ENCODE measurements at places on chromosomes 5 and 9. TPM values are rescaled to one million over a fixed set of nuclear protein-coding genes. Genes with fewer than 3 reads are reported as not detected.

GRCh38 chr9:124019771-124020519, 8.4 kb downstream of the LHX2 start:
- no peak overlapping the region for H3K4me3 ChIP-seq
- DNase-seq: no peak
- peaks cover 3% of the 10 kb centered on the region for H3K36me3 ChIP-seq
- H3K4me1 ChIP-seq: peaks cover 22% of the 10 kb centered on the region
- no peak overlapping the region for H3K27ac ChIP-seq
- H3K27me3 ChIP-seq: peaks cover 76% of the 10 kb centered on the region

GRCh38 chr5:20041326-20042274, 53.6 kb upstream of the CDH18 start:
- peaks cover 4% of the 10 kb centered on the region for H3K27me3 ChIP-seq
- H3K4me1 ChIP-seq: no peaks in the 10 kb centered on the region
- DNase-seq: no peak
- H3K27ac ChIP-seq: no peak overlapping the region

DNA sequence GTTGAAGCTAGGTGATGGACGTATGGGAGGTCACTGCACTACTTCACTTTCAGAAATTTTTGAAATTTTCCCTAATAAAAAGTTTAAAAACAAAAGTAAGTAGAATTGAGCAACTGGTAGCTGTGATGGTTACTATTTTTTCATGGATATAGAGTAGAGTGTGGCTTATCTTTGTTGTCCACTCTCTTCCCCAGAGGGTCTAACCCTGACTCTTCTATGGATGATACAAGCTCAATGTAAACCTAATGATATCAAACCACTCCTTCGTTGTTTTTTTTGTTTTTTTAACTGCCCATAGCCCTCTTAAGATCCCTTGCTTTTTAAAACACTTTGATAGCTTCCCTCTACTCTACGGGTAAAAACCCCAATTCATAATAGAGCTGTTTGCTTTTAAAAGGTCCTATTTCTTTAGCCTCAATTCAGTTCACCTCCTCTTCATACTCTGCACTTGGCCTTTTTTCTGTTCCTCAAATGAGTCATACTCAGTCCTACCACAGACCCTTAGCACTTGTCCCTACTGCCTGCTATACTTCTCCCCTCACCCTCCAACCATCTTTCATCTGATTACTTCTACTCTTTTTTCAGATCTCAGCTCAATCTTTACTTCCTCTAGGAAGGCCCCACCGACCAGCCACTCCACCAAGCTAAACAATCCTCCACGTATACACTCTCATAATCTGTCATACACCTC, 2.6 kb downstream of the HDAC3 start:
- peaks cover 26% of the 10 kb centered on the region for H3K4me1 ChIP-seq
- H3K4me3 ChIP-seq: no peak overlapping the region
- no peak for DNase-seq

GRCh38 chr5:10478436-10478835, 36.8 kb downstream of the ROPN1L start:
- peak; percentile 22 for DNase-seq
- no peak overlapping the region for H3K27ac ChIP-seq
- H3K4me1 ChIP-seq: peaks cover 40% of the 10 kb centered on the region
- H3K36me3 ChIP-seq: peaks cover 2% of the 10 kb centered on the region
- H3K4me3 ChIP-seq: no peak overlapping the region
- peaks cover 2% of the 10 kb centered on the region for H3K27me3 ChIP-seq

- no peak for DNase-seq
- H3K4me1 ChIP-seq: peaks cover 20% of the 10 kb centered on the region
- no peak overlapping the region for H3K4me3 ChIP-seq
- H3K36me3 ChIP-seq: no peaks in the 10 kb centered on the region
Observed at GRCh38 chr9:120755044-120755443, 38.2 kb downstream of the FBXW2 start.

- no peak for DNase-seq
- H3K27ac ChIP-seq: no peak overlapping the region
- H3K4me3 ChIP-seq: no peak overlapping the region
- H3K36me3 ChIP-seq: no peaks in the 10 kb centered on the region
- peaks cover 32% of the 10 kb centered on the region for H3K4me1 ChIP-seq
Observed at GRCh38 chr9:35789541-35789940, 1.9 kb upstream of the NPR2 start.

DNA sequence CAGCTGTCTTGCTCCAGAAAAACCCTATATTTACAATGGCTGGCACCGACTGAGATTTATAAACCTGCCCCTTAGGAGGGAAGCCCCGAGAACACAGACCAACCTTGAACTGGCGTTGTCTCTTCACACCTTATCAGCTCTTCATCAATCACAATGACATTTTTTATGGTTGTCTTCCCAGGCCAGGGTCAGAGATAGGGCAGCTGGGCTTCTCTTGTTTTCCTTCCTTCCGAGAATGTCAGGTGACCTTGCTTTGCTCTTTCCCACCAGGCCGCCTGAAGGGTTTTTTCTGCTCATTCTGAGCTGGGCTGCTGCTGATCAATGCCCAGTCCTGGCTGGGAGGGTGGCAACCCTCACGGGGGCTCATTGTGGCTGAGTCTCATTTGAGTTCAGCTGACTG, 619.1 kb downstream of the CCDC171 start:
- H3K4me1 ChIP-seq: no peaks in the 10 kb centered on the region
- no peaks in the 10 kb centered on the region for H3K36me3 ChIP-seq
- H3K27ac ChIP-seq: no peak overlapping the region
- H3K27me3 ChIP-seq: no peaks in the 10 kb centered on the region
- DNase-seq: no peak

DNA sequence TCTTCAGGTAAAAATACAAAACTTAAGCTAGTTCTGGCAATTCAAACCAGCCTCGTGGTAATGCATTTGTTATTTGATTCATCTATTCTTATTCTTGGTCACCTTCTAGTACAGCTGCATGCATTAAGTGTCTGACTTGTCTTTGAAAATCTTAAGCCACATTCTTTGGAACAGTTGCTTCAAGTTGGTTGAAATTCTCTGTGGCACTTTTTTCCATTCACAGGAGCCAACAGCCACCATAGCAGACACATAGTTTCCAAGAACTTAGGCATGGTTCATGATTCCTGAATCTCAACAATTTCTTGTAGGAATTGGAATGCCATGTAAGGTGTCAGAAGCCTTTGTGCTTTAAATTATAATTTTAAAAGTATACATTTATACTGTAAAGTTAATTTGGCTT, 47.4 kb upstream of the MEF2C start:
- DNase-seq: no peak
- no peak overlapping the region for H3K27ac ChIP-seq
- no peak overlapping the region for H3K4me3 ChIP-seq

DNA sequence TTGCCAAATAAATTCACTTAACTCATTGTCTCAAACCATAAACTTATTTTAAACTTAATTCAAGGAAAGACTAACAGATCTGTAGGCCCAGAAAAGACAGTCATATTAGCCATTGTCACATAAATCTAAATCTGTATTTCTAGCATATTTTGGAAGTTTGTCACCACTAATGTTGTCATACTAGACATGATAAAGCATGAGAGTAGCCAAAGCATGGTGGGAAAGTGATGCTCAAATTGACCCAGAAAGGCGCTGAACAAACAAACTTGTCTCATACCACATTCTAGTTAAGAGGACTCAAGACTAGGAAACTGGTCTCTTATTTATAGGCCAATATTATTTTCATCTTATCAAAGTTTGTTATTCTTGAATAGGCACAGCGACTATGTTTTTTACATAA, 99.4 kb downstream of the VCAN start:
- H3K27ac ChIP-seq: peak overlapping the region; percentile 88
- peaks cover 32% of the 10 kb centered on the region for H3K36me3 ChIP-seq
- H3K4me1 ChIP-seq: peaks cover 42% of the 10 kb centered on the region
- DNase-seq: no peak

- H3K27ac ChIP-seq: peak overlapping the region; percentile 96
- H3K36me3 ChIP-seq: peaks cover 72% of the 10 kb centered on the region
- peaks cover 100% of the 10 kb centered on the region for H3K4me1 ChIP-seq
Observed at GRCh38 chr5:149416987-149417710, 38.1 kb upstream of the IL17B start.

- H3K36me3 ChIP-seq: no peaks in the 10 kb centered on the region
- H3K27ac ChIP-seq: no peak overlapping the region
- H3K27me3 ChIP-seq: peaks cover 8% of the 10 kb centered on the region
Observed at GRCh38 chr5:11449217-11449616, 455.0 kb downstream of the CTNND2 start.

- H3K4me1 ChIP-seq: no peaks in the 10 kb centered on the region
- H3K27me3 ChIP-seq: no peaks in the 10 kb centered on the region
- no peak overlapping the region for H3K4me3 ChIP-seq
- DNase-seq: no peak
- peaks cover 6% of the 10 kb centered on the region for H3K36me3 ChIP-seq
- H3K27ac ChIP-seq: no peak overlapping the region
Observed at GRCh38 chr5:180439911-180440769, 54.0 kb upstream of the CNOT6 start.

DNA sequence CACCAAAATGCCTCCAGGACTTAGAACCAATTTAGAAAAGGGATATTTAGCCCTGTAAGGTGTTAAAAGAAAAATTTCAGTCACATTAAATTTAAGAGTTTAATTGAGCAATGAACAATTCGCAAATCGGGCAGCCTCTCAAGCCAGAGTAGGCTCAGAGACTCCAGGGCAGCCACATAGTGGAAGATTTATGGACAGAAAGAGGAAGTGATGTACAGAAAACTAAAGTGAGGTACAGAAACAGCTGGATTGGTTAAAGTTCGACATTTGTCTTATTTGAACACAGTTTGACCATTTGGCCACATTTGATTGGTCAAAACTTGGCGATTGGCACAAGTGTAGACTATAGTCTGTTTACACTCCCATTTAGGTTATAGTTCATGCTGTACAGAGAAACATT, 525.9 kb upstream of the ZNF608 start:
- no peaks in the 10 kb centered on the region for H3K36me3 ChIP-seq
- H3K27ac ChIP-seq: no peak overlapping the region
- no peak overlapping the region for H3K4me3 ChIP-seq
- peaks cover 41% of the 10 kb centered on the region for H3K4me1 ChIP-seq
- no peak for DNase-seq

DNA sequence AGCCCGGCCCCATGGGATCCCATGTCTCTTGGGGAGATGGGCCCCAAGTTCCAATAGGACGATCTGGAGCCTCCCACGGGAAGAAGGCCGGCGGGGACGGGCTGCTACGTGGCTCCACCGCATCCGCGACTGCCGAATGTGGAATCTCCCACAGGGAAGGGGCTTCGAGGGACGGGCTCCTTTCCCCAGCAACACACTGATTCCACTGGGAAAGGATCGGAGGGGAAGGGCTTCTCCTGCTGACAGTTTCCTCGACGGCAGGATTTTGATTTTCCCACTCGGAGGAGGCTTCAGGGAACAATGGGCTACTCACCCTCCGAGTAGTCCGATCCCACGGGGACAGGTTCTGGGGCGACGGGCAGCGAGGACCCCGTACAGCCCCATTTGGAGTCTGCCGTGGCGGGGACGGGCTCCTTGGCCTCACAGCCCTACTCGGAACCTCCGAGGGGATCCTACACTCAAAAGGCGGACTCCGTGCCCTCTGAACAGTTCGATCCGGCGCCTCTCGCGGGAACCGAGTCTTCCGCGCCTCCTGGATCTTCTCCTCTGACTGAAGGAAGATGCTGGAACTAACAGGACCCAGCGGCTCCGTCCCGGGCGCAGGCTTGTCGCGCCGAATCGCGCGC, 1.3 kb downstream of the PROB1 start:
- DNase-seq: peak; percentile 74
- peaks cover 13% of the 10 kb centered on the region for H3K4me1 ChIP-seq
- H3K36me3 ChIP-seq: peaks cover 1% of the 10 kb centered on the region
- no peaks in the 10 kb centered on the region for H3K27me3 ChIP-seq

- no peaks in the 10 kb centered on the region for H3K36me3 ChIP-seq
- DNase-seq: no peak
- H3K4me3 ChIP-seq: no peak overlapping the region
Observed at GRCh38 chr5:67395790-67396418, 199.3 kb upstream of the CD180 start.

GRCh38 chr5:151151263-151151660, 6.3 kb downstream of the ANXA6 start:
- peak overlapping the region; percentile 74 for H3K27ac ChIP-seq
- no peak for DNase-seq
- peaks cover 78% of the 10 kb centered on the region for H3K4me1 ChIP-seq
- H3K36me3 ChIP-seq: peaks cover 16% of the 10 kb centered on the region
- no peaks in the 10 kb centered on the region for H3K27me3 ChIP-seq
- H3K4me3 ChIP-seq: no peak overlapping the region

GRCh38 chr9:124724415-124725067, 46.6 kb downstream of the NR6A1 start:
- peaks cover 12% of the 10 kb centered on the region for H3K4me1 ChIP-seq
- H3K4me3 ChIP-seq: no peak overlapping the region
- DNase-seq: no peak
- H3K36me3 ChIP-seq: no peaks in the 10 kb centered on the region

GRCh38 chr5:105905392-105905791, 1765.3 kb downstream of the EFNA5 start:
- H3K4me1 ChIP-seq: peaks cover 18% of the 10 kb centered on the region
- no peak overlapping the region for H3K4me3 ChIP-seq
- H3K27ac ChIP-seq: no peak overlapping the region
- DNase-seq: no peak
- no peaks in the 10 kb centered on the region for H3K27me3 ChIP-seq
- H3K36me3 ChIP-seq: no peaks in the 10 kb centered on the region

GRCh38 chr5:174402222-174402812, 322.1 kb upstream of the MSX2 start:
- H3K27me3 ChIP-seq: peaks cover 16% of the 10 kb centered on the region
- no peak overlapping the region for H3K4me3 ChIP-seq
- H3K4me1 ChIP-seq: no peaks in the 10 kb centered on the region
- H3K27ac ChIP-seq: no peak overlapping the region
- no peak for DNase-seq

DNA sequence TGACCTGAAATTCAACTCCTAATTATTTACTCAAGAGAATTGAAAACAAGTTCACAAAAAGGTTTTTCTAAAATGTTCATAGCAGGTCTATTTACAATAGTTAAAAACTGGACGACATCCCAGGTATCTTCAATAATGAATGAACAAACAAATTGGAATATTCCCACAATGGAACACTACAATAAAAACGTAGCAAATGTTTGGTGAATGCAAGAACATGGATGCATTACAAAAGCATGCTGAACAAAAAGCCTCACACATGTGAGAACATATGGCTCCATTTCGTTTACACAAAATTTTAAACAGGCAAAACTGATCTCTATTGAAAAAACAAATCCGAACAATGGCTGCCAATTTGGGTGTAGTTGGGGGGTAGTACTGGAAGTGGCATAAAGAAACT, 669.9 kb downstream of the MTRR start:
- no peaks in the 10 kb centered on the region for H3K4me1 ChIP-seq
- no peak overlapping the region for H3K4me3 ChIP-seq
- H3K27me3 ChIP-seq: no peaks in the 10 kb centered on the region
- no peak overlapping the region for H3K27ac ChIP-seq

Gene PRDM9
- not detected for total RNA-seq

Gene GPRIN1
- total RNA-seq: 2.1 TPM

Gene ZNF483
- 2.4 TPM for total RNA-seq

Gene GABRA6
- not detected for total RNA-seq

Gene SYNPO
- total RNA-seq: 195 TPM

Gene HCN1
- not detected for total RNA-seq

Gene SNCAIP
- total RNA-seq: 2.6 TPM

Gene HTR4
- not detected for total RNA-seq

Gene GABRA1
- total RNA-seq: not detected

Gene GPR21
- total RNA-seq: 5.5 TPM

Gene LTC4S
- total RNA-seq: 1.7 TPM

Gene PSAT1
- 302 TPM for total RNA-seq

Gene AK1
- total RNA-seq: 83.8 TPM

Gene AK6
- total RNA-seq: 32.5 TPM

Gene ANGPTL2
- total RNA-seq: 39.0 TPM

All from chondrocyte (in vitro differentiated cells).